Nucleus accumbens (tissue), 56 donors: ENCODE measurements at places on chromosomes 16 and 17.

DNA sequence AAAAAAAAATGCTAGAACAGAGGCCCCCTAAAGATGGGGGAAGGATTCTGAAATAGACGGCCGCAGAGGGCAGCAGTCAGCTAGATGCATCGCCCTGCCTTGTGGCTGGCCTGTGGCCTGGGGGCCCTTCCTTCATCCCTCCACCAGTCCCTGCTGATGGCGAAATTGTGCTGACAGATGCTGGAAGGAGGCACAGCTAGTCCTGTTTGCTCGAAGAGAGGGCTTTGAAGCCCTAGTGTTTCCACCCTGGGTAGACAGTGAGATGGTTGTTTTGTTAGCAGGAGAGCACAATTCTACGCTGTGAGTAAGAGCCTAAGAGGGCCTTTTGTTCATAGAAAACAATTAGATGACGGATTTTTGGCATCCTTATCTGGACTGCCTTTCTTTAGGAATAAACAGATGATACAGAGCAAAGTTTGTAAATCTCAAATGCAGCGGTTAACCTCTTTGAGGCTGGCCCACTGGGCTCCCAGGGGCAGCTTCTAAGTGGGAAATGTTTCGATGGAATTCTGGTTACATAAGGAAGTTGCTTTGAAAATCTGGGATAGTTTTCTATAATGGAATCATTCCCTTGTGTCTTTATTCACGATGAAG, 23.0 kb downstream of the VPS35L start:
- DNase-seq = peak; percentile 85

DNA sequence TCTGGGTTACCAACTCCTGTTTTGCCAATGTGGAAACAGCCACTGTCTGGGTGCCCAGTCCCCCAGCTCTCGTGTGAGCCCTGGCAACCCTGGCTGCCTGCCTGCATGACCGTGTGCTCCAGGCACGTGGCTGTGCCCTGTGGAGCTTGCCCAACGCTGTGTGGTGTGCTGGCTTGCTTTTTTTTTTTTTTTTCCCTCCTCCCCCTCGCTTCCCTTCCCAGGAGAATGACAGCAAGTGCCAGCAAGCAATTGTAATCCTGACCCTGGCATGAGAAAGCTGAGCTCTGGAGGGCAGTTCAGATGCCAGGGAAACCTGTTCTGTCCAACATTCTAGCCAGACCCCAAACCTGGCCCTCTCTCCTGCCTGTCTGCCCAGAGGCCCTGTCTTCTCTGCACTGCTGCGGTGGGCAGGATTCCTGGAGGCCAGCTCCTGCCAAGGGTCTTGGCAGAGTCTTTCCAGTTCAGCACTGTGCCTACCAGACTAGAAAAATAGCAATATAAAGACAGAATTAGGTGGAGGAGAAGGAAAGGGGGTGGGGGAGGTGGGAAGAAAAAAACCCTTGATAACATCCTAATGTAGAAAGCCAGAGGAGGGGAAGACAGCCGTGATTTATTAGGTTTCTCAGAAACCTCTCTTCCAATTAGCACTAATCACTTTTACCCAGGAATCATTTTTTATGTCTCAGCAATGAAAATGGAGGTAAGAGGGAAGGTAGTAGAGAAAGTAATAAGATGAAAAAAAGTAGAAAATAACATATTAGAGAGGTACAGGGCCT, 9.0 kb downstream of the HLF start:
- peak; percentile 82 for DNase-seq

GRCh38 chr17:33055171-33055611, 63.5 kb downstream of the SPACA3 start:
- DNase-seq = no peak

DNA sequence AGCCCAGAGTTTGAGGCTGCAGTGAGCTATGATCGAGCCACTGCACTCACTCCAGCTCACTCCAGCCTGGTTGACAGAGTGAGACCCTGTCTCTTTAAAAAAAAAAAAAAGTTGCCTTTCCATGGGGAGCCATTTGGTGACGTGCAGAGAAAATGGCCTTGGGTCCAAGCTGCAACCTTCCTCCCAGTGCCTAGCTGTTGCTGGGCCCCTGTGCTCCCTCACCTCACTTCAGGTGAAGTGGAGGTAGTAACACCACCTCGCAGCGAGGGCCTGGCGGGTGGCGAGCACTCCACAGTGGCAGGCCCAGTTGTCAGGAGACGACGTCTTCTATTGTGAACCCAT, 17.4 kb downstream of the SYT17 start:
- DNase-seq = no peak

GRCh38 chr17:258906-259305, 77.5 kb upstream of the DOC2B start:
- no peak for DNase-seq
